ENCODE measurements at places on chromosomes 4 and X.

- DNase-seq = no peak
These were observed 35.6 kb upstream of the SFRP2 start for GRCh38 chr4:153824501-153824900.

GRCh38 chr4:41297832-41298231 is 41.1 kb downstream of the UCHL1 start:
- no peak for DNase-seq

DNA sequence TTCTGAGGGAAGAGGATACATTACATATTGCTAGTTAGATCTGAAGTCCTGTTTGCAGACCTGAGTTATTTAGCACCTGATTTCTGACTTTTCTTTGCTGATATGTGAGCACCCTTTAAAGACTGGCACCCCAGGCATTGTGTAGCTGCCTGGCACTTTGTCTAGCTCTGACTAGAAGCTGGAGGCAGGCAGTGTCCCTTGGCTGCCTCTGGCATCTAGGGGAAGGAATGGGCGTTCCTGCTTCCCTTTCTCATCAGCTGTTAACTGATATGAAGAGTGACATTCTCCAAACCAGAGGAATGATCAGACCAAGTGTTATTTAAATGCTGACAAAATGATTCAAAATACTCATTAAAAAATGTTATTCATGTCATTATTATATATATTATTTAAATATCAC is 30.3 kb upstream of the SHISA3 start:
- no peak for DNase-seq

DNA sequence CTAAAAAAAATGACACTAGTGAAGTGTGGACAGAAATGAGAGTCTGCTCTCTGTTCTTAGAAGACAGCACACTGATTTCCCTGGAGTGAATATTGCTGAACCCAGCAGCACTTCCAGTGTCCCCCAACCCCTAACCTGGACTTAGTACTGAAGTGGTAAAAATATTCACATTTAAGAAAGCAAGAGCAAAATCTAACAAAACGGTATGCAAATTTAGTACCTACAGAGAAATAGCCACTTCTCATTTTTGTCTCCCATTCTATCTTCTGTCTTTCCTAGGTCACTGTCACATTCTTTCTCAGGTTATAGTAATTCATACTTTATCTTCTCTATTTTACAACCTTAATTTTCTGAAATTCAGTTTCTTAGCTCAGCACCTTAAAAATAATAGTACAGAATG is 274.7 kb downstream of the CFAP299 start:
- DNase-seq = no peak

- DNase-seq = no peak
These were observed 46.0 kb downstream of the PCGF3 start for GRCh38 chr4:751676-752075.

DNA sequence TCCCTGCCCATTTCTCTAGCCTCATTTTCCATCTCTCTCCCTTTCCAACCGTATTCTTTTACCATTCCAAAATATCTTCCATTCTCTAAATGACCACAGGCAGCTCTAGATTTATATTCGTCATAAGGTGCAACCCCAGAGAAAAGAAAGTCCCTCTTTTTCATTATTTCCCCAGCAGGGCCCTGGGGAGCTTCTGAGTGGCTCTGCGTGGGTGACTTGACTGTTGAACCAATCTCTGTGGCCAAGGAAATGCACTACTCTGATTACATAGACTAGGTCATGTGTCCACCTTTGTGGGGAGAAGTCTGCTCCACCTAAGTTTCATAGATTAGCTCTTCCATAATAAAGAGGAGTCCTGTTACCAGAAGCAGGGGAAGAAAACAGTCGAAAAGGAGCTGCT is 51.4 kb downstream of the ATOH1 start:
- no peak for DNase-seq

DNA sequence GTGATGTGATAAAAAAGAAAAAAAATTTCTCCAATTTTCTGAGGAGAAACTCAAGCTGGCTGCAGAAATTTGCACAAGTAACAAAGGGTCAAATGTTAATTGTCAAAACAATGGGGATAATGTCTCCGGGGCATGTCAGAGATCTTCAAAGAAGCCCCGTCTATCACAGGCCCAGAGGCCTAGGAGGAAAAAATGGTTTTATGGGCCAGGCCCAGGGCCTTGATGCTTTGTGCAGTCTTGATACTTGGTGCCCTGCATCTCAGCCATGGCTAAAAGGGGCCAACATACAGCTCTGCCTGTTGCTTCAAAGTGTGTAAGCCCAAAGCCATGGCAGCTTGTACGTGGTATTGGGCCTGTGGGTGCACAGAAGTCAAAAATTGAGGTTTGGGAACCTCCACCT is 961.0 kb downstream of the FAM133A start:
- no peak for DNase-seq

GRCh38 chrX:107117993-107118321 is 665 bp downstream of the RBM41 start:
- no peak for DNase-seq

- no peak for DNase-seq
These were observed 835 bp upstream of the NFKB1 start for GRCh38 chr4:102500352-102500695.

GRCh38 chr4:40238700-40239548 is 42.1 kb downstream of the RHOH start:
- no peak for DNase-seq

- DNase-seq = no peak
These were observed 6.1 kb upstream of the RNF175 start for GRCh38 chr4:153765894-153766293.

DNA sequence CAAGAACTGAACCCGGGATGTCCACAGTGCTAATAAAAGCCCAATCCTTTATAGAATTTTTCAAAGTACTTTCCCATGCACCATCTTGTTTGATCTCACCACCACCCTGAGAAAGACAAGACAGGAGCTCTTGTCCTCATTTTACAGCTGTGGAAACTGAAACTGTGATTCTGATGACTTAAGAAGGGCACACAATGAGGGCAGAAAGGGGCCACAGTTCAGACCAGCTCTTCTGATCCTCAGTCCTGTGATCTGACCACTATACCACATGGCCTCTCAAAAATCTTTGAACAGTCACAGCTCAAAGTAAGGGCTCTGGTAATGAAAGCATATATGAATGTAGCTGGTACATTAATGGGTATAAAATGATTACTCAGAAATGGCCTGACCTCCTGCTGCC is 127.3 kb upstream of the CPEB2 start:
- no peak for DNase-seq

GRCh38 chr4:123468479-123469031 is 72.0 kb downstream of the SPRY1 start:
- DNase-seq = no peak

DNA sequence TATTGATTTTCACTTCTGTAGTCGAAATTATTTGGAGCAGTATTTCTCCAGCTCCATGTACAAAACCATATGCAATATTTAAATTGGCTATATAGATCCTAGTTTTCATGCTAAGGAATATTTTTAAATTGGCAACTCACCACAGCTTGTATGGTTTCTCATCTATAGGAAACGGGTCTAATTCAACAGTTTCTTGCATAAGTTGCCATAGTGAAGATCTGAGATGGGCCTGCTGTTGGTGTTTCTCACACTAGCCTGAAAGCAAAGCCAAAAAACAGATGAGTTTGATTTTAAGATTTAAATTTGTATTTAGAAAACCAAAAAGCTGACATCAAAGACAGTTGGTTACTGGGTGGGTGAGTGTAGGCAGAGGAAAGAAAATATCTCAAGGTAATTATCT is 5.5 kb downstream of the MAPK10 start:
- no peak for DNase-seq

DNA sequence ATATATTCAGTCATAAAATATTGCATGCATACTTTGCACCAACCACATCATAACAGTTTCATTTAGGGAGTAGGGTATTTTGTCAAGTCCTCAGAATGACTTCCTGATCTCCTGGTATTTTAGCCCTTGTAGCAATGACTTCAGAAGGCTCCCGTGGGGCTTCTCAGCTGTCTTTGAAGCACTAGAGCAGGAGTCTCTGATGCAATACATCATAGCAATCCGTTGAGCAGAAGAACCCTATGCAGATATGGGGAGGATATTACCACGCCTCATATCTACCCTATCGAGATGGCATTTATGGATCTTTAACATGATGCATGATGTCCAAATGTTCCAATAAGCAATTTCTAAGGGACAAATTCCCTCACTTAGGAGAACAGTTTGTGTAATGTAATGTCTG is 373.7 kb upstream of the FTHL17 start:
- DNase-seq = no peak
